HL-60 (cell line): ENCODE measurements at places on chromosomes 12 and 14.

DNA sequence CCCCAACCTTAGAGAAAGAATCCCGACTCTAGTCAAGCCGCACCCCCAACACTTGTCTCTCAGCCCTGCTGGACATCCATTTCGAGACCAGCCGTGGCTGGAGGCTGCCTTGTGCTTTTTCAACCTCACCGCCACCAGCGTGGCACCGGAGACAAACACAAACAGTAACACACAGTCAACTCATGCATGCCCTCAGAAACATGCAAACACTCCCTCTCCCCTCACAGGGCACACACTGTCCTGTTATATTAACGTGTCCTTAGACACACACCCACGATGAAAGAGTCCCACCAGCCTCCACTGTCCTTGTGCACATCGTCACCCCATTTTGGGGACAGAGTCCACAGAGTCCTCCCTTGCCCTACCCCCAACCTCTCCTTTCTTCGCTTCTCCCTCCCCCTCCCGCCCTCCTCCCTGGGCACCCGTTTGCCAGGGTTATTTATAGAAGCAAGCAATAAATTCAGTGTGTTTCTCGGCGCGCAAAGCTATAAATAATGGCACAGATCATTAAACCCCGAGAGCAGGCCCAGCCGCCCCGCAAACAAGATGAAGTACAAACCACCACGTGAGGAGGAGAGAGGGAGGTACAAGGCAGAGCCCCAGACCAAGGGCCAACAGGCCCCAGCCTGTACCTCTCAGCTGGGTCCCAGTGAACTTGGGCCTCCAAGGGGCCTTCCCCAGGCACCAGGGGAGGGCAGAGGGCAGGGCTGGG lies 27.9 kb downstream of the SMUG1 start:
- DNase-seq, result no peak

DNA sequence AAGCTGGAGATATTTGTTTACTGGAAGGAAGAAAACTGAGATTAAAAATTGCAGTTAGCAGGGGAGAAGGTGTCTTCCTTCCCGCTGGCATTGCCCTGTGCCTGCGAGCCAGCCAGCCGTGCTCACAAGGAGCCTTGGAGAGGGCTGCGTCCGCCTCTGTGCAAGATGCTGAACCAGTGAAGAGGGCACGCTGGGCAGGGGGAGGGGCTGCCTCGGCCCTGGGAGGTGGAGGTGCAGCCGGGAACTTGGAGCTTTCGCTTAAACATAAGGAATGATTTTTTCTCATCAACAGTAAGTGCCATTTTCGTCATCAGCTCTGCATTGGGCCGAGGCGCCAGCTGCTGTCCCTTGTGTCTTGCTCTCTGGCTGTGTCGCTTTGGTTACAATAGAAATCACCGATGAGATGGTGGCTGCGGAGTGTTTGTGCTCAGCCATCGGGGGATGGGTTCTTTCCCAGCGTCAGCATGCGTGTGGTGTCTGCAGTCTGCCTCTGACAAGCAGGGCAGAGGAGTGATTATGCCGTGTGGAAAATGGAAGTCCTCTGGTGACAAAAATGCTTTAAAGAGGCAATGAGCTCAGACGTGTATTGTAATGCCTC lies 97.3 kb downstream of the ESR2 start:
- no peak for DNase-seq

DNA sequence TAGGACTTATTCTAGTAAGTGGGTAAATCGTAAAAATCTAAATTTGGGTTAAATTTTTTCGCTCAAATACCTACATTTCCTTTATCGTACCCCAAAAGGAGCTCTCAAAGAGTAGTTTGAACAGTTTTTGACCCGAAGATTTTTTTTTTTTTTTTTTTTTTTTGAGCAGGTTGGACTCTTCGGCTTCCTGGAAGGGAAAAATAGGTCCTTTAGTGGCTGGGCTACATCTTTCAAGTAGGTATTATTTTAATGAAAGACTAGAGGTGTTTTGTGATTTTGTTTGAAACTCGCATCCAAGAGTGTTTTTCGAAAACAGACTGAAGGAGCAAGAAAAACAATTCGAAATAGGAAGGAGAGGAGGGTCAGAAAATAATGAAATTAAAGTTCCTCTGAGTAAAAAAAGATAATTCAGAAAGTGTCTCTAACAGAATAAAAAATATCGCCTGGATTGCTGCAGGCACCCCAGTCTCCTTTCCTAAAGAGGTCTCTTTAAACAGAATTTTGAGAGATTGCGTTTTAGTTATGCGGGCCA lies 6.0 kb downstream of the CDKN1B start:
- no peak for DNase-seq

DNA sequence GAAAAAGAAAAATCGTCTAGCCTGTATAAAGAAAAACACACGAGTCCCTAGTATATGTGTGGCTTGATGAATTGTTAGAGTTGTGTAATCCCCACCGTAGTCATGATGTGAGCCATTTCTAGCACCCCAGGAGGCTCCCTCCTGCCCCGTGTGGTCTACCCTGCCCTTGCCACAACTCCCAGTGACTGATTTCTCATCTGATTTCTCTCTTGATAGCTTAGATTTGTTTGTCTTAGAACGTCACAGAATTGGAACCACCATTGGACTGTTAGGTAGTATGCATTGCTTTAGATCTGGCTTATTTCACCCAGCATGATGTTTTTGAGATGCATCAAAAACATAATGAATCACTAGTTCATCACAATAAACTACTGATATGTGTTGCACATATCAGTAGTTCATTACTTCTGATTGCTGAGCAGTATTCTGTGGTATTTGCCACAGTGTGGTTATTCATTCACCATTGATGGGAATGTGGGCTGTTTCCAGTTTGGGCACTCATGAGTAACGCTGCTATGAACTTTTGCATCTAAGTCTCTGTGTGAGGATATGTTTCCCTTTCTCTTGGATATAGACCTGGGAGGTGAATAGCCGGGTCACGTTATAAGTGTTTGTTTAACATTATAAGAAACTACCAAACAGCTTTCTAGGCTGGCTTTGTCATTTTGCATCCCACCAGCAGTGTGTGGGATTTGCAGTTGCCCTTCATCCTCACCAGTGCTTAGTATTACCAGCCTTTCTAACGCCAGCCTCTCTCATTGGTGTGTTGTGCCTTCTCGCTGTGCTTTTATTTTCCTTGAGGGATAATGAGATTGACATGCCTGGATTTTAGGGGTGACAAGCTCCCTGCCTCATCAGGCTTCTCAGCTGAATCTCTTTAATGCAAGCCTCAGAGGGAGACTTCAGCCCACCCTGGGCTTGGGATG lies 31.9 kb upstream of the NCOR2 start:
- DNase-seq, result no peak

DNA sequence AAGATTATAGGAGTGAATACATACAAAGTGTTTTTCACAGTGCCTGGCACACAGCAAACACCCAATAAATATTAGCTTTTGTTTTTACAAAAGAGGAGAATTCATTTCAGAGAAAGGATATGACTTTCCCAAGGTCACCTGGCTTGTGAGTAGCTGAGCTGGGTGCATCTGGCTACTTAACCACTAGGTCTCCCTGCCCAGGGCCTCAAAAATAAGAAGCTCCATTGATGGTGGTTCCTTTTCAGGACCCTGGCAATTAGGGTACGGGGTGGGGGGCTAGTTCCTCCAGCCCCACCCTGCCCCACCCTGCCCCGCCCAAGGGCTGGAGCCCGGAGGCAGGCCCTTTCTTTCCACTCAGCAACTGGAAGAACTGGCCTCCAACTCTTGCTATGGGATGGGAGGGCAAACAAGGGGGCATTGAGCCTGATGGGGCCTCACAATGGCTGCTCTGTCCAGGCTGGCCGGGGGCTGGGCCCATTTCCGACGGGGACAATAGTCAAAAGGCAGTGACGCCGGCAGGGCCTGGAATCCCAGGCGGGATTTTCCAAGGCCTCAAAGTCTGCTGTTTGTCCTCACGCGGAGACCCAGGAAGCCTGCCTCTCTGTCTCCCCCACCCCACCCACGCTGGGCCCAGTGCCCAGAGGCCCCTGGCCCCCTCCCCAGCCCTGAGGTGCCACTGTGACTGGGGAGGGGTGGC lies 8.2 kb upstream of the ATG101 start:
- no peak for DNase-seq

DNA sequence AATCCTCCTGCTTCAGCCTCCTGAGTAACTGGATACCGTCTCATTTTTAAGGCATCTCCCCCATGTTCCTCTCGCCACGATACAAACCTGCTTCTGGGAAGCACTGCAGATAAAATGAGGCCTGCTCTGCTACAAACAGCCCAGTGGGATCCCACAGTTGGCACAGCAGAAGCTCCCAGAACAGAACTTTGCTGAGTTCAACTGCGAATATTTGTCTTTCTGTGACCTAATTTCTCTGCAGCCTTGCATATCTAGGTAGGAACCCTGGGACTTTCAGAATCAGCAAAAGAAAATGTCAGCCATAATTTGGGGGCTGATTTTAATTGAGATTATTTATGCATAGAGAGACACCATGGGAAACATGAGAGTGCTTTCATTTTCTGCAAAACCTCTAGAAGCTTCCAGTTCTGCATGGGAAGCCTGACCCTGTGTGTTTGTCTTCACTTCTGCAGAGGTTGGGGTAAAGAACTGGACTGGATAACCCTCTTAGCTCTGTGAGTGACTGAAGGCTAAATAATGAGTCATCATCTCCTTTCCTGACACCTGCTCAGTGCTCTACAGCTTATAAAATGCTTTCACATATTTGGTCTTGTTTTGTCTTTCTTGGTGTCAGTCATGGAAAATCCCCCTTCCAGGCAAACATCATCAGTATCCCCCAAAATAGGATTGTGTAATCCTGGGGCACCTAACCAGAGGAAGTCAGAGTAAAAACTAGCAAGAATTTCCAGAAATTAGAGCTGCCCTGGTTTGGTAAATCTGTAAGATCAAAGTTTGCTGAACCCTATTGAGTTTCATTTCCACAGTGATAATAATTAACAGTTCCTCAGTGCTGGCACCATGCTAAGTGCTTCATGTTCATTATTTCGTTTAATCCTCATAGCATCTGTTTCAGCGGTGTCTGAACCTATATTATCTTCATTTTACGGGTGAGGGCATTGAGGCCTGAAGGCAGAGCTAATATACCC lies 185.8 kb downstream of the SLC15A4 start:
- no peak for DNase-seq

DNA sequence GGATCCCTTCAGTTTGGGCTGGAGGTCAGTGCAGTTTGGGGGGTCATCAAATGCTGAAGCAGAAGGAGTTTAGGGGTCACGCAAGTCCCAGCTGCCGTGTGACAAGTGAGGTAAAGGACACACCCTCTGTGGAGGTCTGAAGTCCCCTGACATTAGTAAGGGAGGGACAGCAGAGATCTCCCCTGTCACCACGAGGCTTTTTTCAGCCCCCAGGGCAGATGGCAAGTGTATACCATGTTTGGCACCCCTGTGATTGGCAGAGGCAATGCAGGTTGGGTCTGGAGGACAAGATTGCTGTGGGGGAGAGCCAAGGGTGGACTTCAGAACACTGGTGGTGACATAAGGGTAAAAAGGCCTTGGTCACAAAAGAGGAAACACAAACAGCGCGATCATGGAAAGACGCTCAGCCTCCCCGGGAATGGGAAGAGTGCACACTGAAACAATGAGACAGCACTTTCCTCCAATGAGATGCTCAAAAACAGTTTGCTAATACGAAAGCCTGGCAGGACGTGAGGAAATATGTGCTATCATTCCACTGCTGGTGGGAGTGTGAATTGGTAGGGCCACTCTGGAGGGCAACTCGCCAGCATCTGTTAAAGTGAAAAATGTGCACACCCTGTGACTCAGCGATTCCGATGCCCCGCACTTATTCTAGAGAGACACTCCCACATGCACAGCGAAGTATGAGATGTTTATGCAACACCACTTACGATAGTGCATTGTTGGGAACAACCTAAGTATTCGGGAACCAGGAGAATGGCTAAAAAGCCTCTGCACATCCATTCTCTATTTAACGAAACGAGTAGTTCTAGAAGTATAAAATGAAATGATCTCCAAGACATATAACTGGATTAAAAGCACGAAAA lies 14.4 kb upstream of the CD27 start:
- peak; percentile 87 for DNase-seq

DNA sequence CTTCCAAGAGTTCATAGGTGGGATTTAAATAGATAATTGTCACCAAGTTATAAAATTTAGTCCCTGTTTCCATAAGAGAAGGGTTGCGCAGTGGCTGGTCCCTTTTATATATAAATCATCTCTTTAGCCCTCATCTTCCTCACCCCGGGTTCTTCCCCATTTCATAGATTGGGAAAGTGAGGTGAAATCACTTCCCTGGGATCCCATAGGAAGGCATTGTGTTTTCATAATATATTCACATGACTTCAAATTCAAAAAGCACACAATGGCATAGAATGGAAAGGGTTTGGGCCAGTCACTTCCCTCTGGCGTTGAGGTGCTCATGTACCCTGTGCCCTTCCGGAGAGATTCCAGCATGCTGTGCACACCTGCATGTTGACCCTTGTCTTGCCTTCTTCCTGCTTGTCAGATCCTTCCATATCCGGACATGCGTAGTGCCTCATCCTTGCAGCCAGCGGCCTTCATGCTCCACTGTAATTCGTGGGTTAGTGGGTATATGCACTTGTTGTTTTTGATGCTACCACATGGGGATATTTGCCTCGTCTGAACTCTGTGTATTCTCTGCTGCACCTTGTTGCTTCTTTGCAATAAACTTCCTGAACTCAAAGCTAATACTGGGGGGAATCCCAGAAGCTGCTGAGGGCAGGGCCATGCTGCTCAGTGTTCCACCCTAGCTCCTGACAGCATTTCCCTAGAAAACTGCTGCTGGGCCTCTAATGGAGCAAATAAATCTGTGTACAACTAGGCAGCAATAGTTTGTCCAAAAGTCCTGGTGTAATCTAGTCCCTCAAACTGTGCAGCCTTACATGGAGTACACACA lies 59.6 kb downstream of the ANAPC7 start:
- no peak for DNase-seq
